CD4-positive, alpha-beta T cell treated with Interleukin-4 for 1 hour (primary cell): ENCODE measurements at places on chromosomes 5 and 9.

- DNase-seq = no peak
These were observed 141.9 kb downstream of the PBX3 start for GRCh38 chr9:125889112-125889475.

- no peak for DNase-seq
These were observed 256.7 kb downstream of the CDH12 start for GRCh38 chr5:22596404-22596970.

- DNase-seq = no peak
These were observed 21.0 kb downstream of the ISL1 start for GRCh38 chr5:51404255-51404654.

GRCh38 chr5:146703899-146704298 is 174.7 kb downstream of the PPP2R2B start:
- DNase-seq = no peak
